Calu3 (cell line): ENCODE measurements at places on chromosomes 3 and 15. TPM values are rescaled to one million over a fixed set of nuclear protein-coding genes. Genes with fewer than 3 reads are reported as not detected.

EHHADH gene
- 20.1 and 24.3 TPM in 2 replicates for total RNA-seq

DZIP1L gene
- 16.5 and 21.2 TPM in 2 replicates for total RNA-seq

OXTR gene
- 2.8 and 3.4 TPM in 2 replicates for total RNA-seq

ATOSA gene
- 21.8 and 22.2 TPM in 2 replicates for total RNA-seq

CADPS gene
- 0.54 TPM in 1 of 2 replicates, not detected in the other for total RNA-seq

GPR15 gene
- total RNA-seq = not detected in 2 replicates

PRICKLE2 gene
- 1.9 and 4.0 TPM in 2 replicates for total RNA-seq

ANKUB1 gene
- not detected in 2 replicates for total RNA-seq

HIGD2B gene
- 0.34 TPM in 1 of 2 replicates, not detected in the other for total RNA-seq

GNAT1 gene
- not detected in 2 replicates for total RNA-seq

AGBL1 gene
- total RNA-seq = not detected in 2 replicates

ROPN1 gene
- not detected in 2 replicates for total RNA-seq

TF gene
- total RNA-seq = 1.1 TPM in 2 replicates

TMC3 gene
- not detected in 2 replicates for total RNA-seq

KNG1 gene
- not detected in 2 replicates for total RNA-seq

GPR176 gene
- 7.3 and 10.2 TPM in 2 replicates for total RNA-seq

CCDC33 gene
- 2.1 and 2.7 TPM in 2 replicates for total RNA-seq

P2RY14 gene
- total RNA-seq = not detected in 2 replicates

GOLGA8T gene
- total RNA-seq = not detected in 2 replicates

ADIPOQ gene
- not detected in 2 replicates for total RNA-seq

ACP3 gene
- total RNA-seq = 3.8 and 5.8 TPM in 2 replicates

DISP2 gene
- total RNA-seq = 1.1 and 1.3 TPM in 2 replicates

EIF2B5 gene
- total RNA-seq = 79.6 and 87.9 TPM in 2 replicates

NPAP1 gene
- total RNA-seq = not detected in 2 replicates
